ENCODE measurements at places on chromosomes 1 and 21. TPM values are rescaled to one million over a fixed set of nuclear protein-coding genes. Genes with fewer than 3 reads are reported as not detected.

Gene OXCT2
- 0.67 TPM for total RNA-seq

GRCh38 chr1:76615253-76616035, 251.8 kb upstream of the ST6GALNAC5 start:
- H3K4me1 ChIP-seq: no peaks in the 10 kb centered on the region
- no peak overlapping the region for H3K4me3 ChIP-seq
- no peak overlapping the region for H3K27ac ChIP-seq
- no peaks in the 10 kb centered on the region for H3K27me3 ChIP-seq

- no peak overlapping the region for H3K4me3 ChIP-seq
- peak; percentile 5 for DNase-seq
- peaks cover 24% of the 10 kb centered on the region for H3K4me1 ChIP-seq
These were observed 805 bp downstream of the ZNHIT6 start for GRCh38 chr1:85707267-85707989.

Gene TNFAIP8L2
- total RNA-seq: 9.6 TPM

Data from activated naive CD4-positive, alpha-beta T cell treated with anti-CD3 and anti-CD28 coated beads for 36 hours (primary cell).